ENCODE measurements at places on chromosomes 12 and 14. TPM values are rescaled to one million over a fixed set of nuclear protein-coding genes. Genes with fewer than 3 reads are reported as not detected.

The RPS6KL1 gene
- total RNA-seq, result 5.2 TPM

The SLC10A1 gene
- not detected for total RNA-seq

The PCBP2 gene
- 813 TPM for total RNA-seq

The TMTC1 gene
- total RNA-seq, result not detected
